Fibroblast of skin of scalp (primary cell): ENCODE measurements at places on chromosomes 7 and 10.

DNA sequence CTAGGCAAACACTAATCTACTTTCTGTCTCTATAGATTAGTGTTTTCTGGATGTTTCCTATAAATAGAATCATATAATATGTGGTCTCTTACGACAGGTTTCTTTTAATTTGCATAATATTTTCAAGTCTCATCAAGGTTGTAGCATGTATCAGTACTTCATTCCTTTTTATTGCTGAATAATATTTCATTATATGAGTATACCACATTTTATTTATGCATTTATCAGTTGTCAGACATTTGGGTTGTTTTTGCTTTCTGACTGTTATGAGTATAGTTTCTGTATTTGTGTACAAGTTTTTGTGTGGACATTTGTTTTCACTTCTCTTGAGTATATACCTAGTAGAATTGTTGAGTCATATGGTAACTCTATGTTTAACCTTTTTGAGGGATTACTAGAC, 48.2 kb downstream of the SHOC2 start:
- DNase-seq = no peak

- DNase-seq = peak; percentile 53
Measured at GRCh38 chr10:50398381-50398780, 147.1 kb upstream of the ASAH2 start.

- peak; percentile 82 for DNase-seq
Measured at GRCh38 chr10:77405771-77406241, 231.8 kb downstream of the KCNMA1 start.

- DNase-seq = no peak
Measured at GRCh38 chr10:2798336-2799022, 268.9 kb upstream of the PFKP start.

DNA sequence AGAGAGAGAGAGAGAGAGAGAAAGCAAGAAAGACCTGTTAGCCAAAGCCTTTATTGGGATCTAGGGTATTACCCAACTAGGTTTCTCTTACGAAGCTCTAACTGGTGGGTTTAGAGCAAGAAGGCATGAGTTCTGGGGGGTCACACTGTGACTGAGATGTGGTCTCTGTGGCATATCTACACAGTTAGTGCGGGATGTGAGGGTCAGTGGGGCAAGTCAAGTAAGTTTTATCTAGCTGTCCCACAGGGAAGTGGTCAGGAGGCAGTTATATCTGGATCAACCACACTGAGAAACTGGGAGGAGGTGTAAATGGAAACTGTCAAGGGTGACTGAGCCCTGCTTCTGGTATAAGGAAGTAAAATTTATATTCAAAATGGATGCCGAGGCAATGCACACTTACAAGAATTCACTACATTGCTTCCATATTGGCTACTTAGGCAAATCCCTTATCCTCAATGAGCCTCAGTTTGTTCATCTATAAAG, 331.6 kb upstream of the HPS1 start:
- no peak for DNase-seq

DNA sequence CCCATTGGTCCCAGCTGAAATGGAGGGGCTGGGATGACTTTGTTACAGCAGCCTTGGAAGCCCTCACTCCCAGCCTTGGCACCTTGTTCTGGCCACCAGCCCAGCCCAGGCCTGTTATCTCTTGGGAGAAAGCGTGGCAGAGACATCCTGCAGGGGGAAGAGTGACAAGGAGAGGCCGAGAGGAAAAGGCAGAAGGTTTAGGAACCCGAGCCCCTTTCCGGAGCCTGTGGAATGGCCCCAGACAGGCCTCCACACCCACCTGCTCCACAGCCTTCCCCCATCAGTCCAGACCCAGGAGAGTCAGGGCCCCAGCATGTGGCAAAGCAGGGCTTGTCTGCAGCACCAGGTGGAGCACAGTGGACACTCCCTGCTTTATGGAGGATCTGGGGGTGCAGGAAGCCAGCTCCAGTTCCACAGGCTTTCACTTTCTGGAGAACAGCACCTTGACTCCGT, 24.1 kb upstream of the TRIM8 start:
- no peak for DNase-seq

DNA sequence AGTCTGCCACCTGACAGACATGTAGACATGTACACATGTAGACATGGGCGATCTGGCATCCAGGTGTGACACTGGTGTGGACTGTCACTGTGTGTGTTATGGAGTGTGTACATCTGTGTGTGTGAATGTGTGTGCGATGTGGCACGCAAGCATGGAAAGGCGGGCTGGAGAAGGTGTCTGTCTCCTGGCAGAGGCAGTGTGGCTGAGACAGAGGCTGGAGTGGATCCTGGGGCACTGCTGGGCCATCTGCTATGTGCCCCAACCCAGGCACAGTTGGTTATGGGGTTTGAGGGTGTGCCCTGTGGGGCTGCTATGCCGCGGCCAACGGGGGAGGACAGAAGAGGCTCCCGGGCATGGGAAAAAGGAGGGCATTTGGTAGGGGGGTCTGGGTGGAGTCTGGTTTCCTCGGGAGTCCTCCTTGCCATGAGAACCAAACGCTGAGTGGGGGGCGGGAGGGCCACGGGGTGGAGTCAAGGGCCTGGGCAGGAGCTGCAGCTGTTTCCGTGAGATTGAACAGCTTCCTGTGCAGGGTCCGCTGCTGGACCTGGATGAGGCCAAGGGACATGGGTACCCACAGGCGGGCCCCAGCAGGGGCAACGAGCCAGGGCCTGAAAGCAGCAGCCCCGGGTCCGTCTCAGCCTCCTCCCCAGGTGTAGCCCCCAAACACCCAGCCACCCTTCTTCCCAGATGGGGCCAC, 1.3 kb downstream of the ELN start:
- no peak for DNase-seq

GRCh38 chr7:22586786-22587140, 86.8 kb upstream of the STEAP1B start:
- peak; percentile 67 for DNase-seq

GRCh38 chr7:598899-599298, 79.3 kb upstream of the PDGFA start:
- DNase-seq = no peak

- peak; percentile 54 for DNase-seq
Measured at GRCh38 chr7:134784251-134785049, 5.0 kb downstream of the CALD1 start.
